ENCODE measurements at places on chromosomes 16 and 17.

GRCh38 chr17:21211825-21212479 lies 2.0 kb downstream of the TMEM11 start:
- no peak for DNase-seq

- DNase-seq = no peak
These were observed 70.0 kb downstream of the IRX6 start for GRCh38 chr16:55393991-55394390.

- no peak for DNase-seq
These were observed 3.4 kb downstream of the NPTX1 start for GRCh38 chr17:80472996-80473395.

DNA sequence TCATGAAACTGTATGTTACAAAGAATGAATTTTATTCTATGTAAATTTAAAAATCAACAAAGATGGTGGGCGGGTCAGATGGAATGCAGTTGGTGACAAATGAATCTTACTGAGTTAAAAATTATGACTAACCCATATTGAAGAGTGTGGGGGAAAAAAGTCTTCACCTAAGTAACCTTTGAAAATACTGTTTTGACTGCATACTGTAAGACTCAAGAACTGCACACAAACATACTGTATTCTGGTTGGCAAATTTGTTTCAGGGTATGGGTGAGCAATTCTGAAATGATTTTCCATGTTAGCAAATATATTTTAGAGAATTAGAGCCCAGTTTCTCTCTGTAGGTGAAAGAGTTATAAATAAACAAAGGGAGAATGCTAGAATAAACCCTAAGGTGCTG lies 153.7 kb upstream of the KCNJ18 start:
- no peak for DNase-seq

DNA sequence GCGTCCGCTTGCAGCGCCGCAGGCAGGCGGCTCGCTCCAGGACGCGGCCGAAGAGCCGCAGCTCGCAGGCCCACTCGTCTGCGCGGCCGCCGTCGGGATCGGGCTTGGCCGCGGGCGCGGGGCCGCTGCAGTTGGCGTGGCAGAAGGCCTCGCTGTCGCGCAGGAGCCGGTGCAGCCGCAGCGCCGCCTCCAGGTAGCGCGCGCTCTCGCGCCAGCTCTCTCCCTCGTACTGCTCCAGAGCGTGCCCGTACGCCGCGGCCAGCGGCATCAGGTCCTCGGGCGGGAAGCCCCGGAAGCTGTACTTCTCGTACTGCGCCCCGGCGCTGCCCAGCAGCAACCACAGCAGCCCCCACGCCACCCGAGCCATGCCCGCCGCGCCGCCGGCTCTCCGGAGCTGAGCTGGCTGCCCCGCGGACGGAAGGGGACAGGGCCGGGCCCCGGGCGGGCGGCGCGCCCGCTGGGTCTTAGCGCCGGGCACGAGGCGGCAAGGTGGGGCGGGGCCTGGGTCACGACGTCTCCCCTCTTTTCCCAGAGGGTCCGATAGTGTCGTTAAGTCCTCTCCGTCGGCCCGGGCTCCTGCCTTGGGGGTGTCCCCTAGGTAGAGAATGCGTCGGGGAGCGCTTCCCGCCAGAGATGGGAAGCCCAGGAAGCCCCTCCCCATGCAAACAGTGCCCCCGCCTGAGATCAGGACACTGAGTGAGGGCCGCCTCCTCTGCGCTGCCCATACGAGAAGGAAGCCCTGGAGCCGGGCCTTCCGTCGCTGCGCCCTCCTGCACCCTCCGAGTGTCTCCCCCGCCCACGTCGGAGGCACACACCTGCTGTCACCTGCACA lies at the start of gene P3H4:
TSS of gene P3H4 (minus strand) at position 401 of the 832 bp plus-strand sequence. CDS start at position 367, 34 bp downstream.
- peak; percentile 93 for DNase-seq

DNA sequence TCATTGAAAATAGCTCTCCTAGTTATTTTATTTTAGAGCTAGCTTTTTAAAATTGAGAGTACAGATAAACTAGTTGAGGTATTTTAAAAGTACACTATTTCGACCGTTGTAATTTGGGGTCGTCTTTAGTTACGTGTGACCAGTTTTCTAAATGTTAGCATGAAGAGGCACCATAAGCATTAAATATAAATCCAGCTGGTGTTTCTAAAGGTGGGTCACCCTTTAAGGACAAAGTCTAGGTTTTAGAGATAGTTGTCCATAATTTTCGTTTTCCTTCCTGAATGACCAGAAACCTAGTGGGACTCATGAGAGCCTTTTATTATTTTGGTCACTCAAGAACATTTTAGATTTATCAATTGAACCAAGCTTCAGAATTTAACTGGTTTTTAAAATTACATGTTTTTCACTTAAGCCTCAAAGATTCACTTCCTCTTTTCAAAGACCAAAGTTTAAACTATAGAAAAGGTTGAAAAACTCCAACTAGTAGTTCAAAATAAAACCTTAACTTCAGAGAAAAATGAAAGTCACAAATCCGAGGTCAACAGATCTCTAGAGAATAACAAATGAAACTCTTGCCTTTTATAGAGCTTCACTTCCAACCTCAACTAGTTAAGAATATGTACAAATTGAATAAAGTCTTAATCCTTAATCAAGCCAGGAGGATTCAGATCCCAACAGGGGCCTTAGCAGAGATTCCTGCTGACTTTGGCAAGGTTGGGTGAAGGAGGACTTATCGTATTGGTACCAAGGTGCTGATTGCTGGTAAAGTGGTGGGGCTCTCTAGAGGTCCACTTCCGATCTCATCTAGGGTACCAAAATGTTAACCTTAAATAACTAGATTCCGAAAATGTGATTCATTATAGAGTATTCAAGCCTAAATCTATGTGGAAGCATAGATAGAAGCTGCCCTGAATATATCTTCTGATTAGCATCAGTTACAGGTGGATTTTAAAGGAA lies 32.5 kb downstream of the PHKB start:
- DNase-seq = no peak

DNA sequence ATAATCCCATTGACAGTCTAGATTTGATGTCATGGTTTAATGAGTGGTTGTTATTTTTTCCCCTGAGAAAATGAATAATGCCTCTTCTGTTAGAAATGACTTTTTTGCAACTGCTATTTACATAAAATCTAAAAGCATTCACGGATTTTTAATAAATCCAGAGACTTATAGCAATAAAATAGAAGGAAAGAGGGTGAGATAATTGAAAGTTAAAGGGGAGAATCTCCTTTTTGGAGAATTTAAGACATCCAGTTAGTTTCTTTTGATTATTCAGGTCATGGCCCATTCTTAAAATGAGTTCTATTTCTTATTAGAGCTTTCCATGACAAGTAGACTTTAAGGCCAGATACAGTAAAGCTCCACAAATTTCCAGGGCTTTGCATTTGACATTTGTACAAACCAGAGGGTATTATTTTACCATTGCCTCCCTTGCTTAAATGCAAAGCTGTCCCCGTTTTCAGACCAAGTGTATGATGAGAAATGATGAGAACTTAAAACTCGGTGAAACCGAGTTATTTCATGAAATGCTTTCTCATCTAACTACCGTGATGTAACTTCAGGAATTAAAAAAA lies 789.0 kb upstream of the SOX9 start:
- no peak for DNase-seq

DNA sequence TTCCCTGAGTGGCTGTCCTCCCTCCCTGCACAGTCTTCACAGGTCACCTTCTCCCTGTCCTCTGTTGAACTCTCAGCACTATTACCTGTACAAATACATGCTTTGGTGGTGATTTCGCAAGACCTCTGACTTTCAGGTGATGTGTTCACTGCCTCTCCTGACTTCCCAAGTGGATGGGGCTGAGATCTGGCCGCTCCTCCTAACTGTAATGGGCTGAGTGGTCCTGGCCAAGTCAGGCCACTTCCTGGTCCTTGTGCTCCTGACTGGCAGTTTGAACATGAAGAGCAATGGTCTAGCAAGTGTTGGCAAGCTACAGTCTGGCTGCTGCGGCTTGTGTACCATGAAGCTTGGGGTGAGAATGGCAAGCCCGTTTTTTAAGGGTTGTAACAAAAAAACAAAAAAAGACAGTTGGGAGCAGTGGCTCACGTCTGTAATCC lies 11.7 kb upstream of the TMED6 start:
- no peak for DNase-seq

Data from spleen (tissue), 13 donors.